ENCODE measurements at places on chromosomes 7 and 10. TPM values are rescaled to one million over a fixed set of nuclear protein-coding genes. Genes with fewer than 3 reads are reported as not detected.
A peak's percentile ranks its signal among the peaks of the same experiment; 100 is the strongest.

DNA sequence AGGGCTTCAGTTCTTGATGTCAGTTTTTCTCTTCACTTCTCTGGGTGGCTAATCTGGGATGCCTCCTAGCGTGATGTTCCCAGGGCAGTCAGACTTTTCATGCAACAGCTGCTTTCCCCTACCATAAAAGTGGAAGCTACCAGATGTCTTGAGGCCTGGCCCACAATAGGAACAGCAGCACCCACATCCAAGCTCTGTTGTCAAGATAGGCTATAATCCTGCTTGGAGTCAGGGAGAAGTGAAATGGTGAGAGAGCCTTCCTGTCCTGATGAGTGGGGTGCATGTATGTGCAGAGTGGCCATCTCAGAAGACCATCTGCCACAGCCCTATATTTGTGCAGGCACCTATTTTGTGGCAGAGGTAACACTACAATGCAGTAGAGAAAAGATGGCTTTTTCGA, 108.0 kb downstream of the HTR5A start:
- no peak for DNase-seq

DNA sequence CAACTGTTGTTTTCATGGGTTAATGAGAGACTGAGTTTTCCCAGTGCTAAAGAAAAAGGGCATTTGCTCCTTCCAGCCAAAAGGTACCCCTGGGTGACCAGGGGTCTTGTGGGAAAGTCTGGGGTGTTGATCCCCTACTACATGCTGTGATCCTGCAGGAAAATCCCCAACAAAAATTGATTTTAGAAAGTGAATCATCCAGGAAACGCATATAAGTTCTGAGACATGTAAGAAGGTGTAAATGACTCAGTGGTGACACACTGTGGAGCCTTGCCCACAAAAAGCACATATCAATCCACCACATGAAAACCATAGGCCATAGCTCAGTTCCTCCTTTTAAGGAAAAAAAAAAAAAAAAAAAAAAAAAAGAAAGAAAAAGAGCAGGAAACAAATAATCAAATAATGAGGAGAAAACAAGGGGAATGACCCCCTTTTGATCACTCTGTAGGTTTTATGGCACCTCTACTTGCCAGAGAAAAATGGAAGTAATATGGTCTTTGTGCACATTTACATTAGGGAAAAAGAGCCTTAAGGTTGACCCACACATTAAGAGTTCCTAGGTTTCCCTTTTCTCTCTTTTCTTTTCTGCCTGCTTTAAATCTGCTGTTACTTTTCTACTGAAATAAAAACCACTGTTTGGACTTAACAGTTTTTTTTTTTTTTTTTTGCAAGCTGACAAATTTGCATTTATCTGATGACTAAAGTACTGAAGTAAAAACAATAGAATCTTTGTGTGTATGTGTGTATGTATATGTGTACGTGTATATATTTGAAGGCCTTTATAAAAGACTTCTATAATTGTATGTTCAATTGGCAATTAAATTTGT, 386.0 kb downstream of the KIF20B start:
- no peak for DNase-seq

DNA sequence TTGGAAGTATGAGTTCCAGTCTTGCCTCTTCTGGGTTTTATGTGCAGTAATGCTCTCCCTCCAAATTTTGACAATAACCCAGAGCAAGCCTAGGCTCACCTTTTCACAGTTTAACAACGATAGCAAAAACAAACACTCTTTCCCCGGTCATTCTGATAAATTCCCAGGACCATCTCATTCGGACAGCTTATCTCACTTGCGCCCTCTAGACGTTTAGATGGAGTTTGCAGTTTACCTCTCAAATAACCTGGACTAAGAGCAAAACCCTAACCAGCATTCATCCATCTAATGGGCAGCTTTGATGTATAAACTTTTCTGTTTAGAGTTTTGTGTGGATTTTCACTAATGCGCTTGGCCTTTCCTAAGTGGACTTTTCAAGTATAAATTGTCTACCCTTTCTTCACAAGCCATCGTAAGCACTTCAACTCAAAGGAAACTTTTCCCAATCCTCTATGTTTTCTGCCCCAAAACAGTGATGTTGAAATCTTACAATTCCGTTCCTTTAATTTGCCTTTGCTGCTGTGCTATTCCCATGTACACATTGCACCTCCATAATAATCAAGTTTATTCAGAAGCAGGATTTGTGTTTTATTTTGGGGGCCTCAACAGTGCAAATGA, 114.9 kb downstream of the HDAC9 start:
- DNase-seq = no peak

The CYP17A1 gene
- total RNA-seq = not detected

DNA sequence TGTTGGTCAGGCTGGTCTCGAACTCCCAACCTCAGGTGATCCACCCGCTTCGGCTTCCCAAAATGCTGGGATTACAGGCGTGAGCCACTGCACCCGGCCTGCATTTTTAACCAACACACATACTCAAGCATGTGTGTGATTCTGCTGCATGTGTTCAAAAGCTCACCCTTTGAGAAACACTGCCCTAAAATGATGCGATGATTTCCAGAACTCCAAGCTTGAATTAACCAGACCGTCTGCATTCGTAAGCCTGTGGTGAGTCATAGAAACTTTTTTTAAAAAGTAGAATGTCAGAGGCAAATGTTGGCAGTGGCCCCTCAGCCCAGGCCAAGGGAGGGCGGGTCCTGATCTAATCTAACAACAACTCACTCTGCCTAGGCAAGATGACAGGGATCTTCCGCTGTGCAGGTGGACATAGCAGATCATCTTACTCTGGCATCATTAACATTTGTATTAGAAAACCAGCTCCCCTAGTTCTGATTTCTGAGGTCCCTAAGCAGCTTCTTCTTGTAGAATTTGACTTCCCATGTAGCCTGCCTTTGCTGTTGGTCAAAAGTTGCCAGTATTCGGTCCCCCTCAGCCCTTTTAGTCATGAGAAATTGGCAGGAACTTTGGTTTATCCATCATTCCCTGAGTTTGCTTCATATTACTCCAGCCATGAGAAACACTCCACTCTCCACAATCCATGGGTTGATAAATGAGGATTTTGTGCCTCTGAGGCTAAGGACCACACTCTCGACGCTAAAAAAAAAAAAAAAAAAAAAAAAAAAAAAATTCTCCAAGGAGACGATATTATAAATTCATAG, 190.4 kb downstream of the SKIDA1 start:
- peak; percentile 84 for DNase-seq

The HKDC1 gene
- 0.12 TPM for total RNA-seq

All from lower leg skin (tissue), 4 donors.